Tibial nerve (tissue), 4 donors: ENCODE measurements at places on chromosomes 16 and 17. TPM values are rescaled to one million over a fixed set of nuclear protein-coding genes. Genes with fewer than 3 reads are reported as not detected.

The CA4 gene
- total RNA-seq = 1.0 TPM

The EFNB3 gene
- not detected for total RNA-seq

The CREBBP gene
- total RNA-seq = 91.5 TPM

The C16orf95 gene
- 2.5 TPM for total RNA-seq

The PRSS21 gene
- not detected for total RNA-seq

The NLRC5 gene
- 57.9 TPM for total RNA-seq
